ENCODE measurements at places on chromosomes 7 and 10.

DNA sequence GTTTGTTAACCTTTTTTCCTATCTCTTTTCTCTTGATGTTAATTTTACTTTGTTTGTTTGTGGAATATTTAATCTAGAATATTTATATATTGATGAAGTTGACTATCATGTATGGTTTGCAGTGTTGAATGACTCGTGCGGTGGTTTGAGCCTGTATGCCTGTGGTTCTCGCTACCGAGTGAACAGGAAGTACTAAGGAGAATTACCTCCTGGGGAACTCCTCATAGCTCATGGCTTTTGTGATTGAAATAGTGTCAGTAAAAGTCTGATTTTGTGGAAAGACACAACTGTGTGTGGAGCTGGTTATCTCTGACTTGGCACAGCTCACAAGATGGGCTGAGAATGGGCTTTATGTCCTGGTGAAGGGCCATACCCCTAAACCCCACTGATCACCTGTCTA is 498.6 kb downstream of the GLRX3 start:
- DNase-seq, result no peak

DNA sequence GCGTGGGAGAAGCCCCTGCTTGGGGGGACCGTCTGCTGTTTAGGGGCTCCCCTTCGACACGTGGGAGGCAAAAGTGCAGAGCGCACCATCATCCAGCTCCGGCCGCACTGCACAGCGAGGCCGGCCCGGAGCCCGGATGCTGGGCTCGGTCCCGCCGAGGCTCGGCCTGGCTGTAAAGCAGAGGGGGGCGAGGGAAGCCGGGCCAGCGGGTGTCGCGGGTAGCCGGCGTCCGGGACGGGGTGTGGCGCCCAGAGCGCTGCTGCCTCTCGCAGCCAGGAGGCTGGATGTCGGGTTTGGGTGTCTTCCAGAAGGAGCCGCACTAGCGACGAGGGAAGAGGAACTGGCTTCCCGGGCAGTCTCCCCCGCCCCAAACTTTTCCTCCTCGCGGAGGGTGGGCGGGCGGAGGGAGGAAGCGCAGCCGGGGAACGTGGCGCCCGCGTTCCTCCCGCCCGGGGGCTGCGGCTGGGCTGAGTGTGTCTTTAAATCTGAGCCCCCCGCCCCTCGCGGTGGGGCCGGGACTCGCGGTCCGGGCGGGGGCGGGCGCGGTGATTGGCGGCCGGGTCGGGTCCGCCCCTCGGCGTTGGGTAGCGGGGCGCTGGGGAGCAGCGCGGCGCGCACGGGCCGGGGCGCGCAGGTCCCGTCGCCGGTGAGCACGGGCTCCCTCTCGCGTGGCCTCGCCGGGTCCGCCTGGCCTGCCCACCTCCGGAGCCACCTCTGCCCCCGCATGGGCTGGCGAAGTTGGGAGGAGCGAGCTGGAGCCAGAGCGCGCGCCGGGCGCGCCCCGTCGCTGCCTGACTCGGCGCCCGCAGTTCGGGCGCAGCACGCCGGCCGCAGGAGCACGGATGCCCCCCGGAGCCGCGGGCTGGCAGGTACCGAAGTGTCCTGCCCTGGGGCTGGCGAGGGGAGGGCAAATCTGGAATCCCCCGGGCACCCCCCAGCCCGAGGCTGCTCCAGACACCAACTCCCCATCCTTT is at the start of gene PALD1:
TSS of gene PALD1 (plus strand) at position 577 of the 974 bp plus-strand sequence. CDS start 47,185 bp downstream, outside the sequence.
- no peak for DNase-seq

DNA sequence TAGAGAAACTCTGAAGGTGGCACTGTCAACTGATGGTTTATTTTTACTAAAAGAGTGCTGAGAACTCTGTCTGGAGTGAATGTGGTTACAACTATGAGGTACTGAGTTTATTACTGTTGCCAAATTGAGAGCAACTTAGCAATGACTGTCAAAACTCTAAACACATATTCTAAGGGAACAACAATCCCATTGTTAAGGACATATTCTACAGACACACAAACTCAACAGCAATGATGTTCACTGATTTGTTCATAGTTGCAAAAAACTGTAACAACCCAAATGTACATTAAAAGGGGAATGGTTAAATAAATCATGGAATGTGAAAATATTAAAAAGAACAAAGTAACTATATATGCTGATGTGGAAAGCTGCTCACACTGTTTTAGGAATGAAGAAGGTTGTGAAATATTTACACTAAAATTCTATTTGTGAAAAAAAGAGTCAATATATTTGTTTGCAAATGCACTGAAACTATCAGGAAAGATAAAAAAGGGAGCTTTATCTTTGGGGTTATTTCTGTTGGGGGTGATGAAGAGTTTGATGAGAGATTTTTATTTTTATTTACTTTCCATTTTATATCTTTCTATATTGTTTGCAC is 12.9 kb downstream of the PON2 start:
- no peak for DNase-seq

DNA sequence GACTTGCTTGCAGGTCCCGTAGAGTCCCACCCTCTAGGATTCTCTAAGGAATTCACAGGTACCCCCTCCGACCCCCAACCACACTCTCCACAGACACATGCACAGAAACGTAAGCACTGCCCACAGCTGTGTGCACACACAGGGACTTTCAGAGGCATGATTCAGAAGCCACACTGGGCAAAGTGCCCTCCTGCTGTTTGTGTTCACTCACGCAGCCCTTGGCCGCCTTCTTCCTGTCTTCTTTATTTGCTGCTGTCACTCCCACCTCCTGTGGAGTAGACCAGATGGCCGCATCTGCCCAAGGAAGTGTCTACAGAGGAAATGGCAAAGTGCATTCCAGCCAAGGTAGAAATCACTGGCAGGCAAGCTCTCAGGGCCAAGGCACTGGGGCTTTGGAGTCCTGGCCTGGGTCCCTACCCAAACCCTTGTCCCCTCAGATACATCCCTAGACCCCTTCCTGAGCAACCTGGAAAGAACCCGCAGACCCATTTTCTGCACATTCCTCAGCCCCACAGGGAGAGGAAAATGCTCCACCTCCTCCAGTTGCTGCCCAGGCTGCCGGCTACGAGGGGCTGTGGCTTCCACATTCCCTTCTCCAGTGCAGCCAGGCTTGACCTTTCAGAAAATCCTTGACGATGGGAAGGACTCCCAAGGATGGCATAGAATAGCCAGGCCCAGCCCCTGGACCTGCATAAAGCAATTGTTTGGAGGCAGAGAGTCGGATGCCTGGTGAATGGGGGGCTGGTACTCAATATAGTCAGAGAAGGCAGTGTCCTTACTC is 21.6 kb upstream of the GIMAP8 start:
- DNase-seq, result peak; percentile 68

DNA sequence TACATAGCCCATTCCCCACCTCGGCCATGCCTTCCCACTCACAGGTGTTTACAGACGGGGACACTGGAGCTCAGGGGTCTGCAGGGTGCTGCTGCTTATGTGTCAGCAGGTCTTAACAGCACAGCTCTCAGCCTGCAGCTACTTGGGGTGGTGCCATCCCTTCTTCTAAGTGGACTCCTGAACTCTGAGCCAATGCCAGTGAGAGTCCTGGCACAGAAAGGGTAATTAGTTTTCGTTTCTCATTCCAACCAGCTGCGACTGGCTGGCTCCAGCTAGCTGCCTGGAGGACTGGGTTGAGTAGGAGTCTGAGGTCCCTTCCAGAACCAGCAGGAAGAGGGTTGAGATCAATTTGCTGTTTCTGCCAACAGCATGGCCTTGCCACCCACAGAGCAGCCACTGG is 88.3 kb upstream of the AGK start:
- DNase-seq, result no peak

- DNase-seq, result no peak
Observed at GRCh38 chr7:41641011-41641664, 61.8 kb downstream of the INHBA start.

DNA sequence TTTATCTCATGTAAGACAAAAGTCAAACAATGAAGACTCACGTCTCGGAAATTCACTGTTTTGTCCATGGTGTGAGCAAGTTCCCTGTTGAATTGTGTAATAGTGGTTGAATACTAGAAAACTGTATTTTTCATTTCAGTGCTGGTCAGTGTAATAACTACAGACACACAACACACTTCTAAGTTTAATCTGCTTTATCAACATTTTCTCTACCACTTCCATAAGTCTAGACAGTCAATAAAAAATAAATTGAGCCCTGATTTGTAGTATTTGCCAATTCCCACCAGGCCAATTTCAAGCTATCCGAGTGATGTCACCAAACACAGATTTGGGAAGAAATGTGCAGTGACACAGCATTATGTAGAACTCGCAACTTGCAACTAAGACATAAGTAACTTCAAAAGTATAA is 81.9 kb downstream of the GPR141 start:
- DNase-seq, result no peak

DNA sequence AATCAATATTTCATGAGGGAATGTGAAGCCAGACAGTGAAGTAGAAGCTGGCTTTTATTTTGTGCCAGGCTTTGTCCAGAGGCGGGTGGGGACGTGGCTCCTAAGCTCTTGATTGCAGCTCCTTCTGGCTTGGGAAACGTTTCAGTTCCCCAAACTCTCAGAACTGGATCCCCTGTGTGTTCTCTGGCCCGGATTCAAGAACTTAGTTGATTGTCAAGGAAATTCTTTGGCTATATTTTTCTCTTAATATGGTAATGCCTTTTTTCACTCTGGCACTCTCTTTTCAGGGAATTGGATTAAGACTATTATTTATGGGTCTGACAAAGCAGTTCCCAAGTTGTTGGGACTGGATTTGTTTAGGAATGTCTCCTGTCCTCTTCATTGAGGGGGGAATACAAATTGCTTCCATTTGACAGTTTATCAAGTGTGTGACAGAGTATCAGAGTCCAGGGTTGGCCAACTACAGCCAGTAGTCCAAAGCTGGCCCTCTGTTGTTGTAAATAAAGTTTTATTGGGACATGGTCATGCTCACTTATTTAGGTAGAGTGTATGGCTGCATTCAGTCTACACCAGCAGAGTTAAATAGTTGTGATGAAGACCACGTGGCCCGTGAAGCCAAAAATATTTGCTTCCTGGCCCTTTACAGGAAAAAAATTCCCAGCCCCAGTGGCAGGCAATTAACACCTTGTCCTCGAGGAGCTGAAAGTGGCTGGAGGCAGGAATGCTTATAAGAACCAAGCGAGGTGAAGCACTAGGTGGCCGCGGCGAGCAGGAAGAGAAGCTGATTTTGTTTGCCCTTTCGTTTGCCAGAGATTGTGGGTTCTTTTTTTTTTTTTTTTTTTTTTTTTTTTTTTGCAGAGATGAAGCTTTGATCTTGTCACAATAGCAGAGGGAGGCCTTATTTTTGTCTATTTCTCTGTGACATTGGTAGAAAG is 34.3 kb downstream of the HTRA1 start:
- DNase-seq, result peak; percentile 63

- no peak for DNase-seq
Observed at GRCh38 chr7:21367081-21367480, 60.8 kb upstream of the SP4 start.

DNA sequence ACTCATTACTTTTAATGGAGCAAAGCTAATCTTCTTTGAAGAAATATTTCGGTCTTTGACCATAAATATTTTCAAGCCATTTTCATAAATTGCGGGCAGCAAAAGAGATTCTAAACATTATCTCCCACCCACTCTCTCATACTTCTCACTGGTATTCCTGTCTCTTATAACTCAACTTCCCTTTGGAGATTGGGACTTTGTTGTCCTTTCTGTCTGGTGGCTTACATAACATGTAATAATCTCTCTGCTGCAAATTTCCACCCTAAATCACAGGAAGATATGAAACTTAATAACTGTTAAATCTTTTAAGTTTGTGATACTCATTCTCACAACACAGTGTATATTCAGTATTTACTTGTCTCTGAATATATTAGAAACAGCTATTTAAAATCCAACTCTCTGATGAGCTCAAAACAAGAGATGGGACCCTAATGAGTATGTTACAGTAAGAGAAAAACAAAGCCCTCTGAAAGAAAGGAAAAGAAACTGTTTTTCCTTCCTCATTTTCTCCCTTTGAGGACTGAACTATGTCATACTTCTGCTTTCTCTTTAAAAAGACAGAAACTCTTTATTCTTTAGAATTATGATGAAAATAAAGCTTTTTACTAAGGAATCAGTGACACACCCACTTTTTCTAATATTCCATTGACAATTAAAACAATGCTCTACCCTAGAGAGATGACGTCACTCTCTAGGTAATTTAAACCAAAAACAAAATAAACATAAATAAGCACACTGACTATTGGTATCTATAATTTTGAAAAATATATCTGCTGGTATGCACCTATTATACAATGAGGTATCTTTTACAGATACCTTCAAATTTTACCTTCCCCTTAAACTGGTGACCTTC is 14.7 kb downstream of the CALCR start:
- DNase-seq, result no peak

DNA sequence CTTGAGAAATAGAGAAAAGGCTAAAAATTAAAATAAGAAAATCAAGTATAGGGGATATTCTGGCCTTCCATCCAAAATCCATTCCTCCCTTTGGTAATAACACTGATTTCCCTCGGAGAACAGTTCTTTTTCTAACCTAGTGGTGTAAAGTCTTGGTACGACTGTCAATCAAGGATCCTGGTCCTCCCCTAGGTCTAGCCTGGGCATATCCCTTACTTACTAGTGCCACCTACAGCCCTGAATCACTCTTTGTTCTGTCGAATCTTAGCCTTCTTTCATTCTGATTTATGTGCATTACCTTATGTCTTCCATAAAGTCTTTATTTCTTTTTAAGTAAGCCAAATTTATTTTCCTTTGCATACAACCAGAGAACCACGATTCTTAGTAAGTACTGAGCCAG is 298.7 kb upstream of the LRRTM3 start:
- DNase-seq, result no peak

- DNase-seq, result no peak
Observed at GRCh38 chr7:4706384-4707216, 24.5 kb downstream of the FOXK1 start.

DNA sequence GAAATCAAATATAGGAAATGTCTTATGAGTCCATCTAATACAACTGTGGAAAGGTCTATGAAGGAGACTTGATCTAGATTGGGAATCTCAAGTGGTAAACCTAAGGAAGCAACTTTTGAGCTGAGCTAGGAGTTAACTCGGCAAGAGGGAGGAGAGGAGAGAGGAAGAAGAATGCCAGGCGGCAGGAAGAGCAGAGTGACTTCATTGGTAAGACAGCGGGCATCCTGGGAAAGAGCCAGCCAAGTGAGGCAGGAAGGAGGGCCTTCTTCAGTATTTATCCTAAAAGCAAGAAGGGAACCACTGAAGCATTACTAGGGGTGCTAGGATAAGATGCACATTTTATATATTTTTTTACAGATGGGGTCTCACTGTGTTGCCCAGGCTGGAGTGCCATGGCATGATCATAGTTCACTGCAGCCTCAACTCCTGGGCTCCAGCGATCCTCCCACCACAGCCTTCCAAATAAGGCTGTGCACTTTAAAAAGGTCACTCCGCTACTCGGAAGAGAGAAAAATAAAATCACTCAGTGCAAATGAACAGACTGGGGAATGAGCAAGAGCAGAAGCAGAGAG is 2.0 kb downstream of the BCL7B start:
- DNase-seq, result no peak

DNA sequence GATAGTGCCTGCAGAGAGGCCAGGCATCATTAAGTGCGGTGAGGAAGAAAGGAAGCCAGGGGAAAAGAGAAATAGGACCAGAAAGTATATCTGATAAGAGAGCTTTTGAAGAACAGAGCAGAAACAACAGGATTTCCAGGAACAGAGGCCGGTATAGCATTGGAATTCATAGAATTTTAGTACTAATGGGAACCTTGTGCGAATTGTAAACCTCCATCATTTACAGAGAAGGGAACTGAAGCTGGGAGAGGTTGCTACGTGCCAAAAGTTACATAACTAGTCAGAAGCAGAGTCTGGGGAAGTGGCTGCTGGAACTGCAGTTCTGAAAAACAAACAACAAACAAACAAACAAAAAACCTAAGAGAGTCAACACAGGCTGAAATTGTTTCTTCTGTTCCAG is 5.4 kb upstream of the ZMYND11 start:
- DNase-seq, result no peak

Measured in AG09319 (cell line).